Activated CD8-positive, alpha-beta T cell treated with anti-CD3 and anti-CD28 coated beads for 36 hours (primary cell): ENCODE measurements at places on chromosomes 16 and 17. TPM values are rescaled to one million over a fixed set of nuclear protein-coding genes. Genes with fewer than 3 reads are reported as not detected.

DNA sequence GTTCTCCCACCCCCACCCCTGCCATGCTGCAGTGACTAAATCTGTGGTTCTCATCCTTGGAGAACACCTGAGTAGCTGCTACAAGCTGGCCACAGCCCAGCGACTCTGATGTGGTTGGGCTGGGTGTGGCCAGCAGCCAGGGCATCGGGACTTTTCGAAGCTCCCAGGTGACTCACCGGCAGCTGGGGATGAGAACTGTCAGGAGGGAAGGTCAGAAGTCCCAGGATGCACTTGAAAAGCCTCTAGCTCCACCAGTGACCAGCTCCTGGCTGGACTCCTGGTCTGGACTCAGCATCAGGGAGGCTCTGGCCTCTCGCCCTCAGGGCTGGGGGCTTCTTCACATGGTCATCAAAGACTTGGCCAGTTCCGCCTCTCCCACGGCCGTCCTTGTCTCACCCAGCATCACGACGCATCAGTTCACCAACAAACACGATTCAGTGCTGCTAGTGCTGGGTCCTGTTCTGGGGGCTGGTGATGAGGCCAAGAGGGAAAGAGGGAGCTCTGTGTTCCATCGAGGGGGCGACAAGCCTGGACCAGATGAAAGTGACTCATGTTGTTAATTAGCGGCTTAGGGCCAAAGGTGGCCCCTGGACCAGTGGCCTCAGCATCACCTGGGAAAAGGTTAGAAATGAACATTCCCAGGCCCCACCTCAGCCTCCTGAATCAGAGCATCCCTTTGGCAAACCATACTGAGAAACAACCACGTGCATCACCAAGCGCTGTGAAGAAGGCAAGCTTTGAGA, 3.9 kb upstream of the C17orf99 start:
- H3K4me1 ChIP-seq: peaks cover 50% of the 10 kb centered on the region
- H3K36me3 ChIP-seq: peaks cover 31% of the 10 kb centered on the region
- H3K27me3 ChIP-seq: no peaks in the 10 kb centered on the region
- no peak overlapping the region for H3K27ac ChIP-seq
- DNase-seq: peak; percentile 22
- H3K4me3 ChIP-seq: no peak overlapping the region

DNA sequence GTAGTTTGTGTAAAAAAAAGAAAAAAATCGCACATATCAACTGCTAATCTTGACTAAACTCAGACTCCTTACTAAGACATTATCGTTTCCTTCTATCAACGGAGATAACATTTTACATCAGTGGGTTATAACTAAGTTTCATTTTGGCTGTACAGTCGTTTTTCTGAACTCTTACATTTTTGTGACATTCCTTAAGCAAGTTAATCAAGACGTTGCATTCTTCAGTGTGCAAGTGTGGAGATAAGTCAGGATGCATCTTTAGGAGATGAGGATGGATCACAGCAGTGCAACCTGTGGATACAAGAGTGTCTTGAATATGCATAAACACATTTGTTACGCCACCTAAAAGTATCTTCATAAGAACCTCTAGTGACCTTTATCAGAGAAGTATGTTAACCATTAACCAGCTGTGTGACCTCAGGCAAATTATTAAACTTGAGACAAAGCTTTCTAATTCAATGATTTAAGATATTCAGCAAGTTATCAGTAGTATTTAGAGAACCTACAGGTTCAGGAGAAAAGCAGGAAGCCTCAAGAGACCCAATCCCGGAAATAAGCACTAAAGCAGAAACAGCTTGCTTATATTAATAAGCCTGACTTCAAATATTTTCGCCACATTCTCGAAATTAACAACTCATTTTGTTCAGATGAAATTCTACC, 9.4 kb downstream of the CMC2 start:
- peaks cover 49% of the 10 kb centered on the region for H3K36me3 ChIP-seq
- peak overlapping the region; percentile 96 for H3K27ac ChIP-seq
- H3K27me3 ChIP-seq: no peaks in the 10 kb centered on the region
- H3K4me1 ChIP-seq: peaks cover 64% of the 10 kb centered on the region
- DNase-seq: no peak

DNA sequence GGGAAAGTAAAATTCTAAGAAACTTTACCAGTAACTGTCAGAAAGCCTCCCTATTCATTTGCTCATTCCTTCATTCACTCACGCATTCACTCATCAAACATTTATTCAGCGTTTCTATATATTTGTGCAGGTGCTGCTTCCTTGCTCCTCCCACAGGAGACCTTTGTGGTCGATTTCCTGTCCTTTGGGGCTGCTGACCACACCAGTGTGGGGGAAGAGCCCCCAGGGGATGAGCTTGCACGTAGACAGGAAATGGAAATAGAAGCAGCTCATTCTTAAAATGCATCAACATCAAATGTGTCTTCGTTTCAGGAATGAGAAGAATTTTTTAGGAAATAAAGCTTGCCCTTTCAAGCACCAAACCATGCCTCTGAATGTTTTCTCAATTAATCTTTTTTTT, 9.6 kb downstream of the PIK3R6 start:
- H3K27me3 ChIP-seq: no peaks in the 10 kb centered on the region
- no peaks in the 10 kb centered on the region for H3K36me3 ChIP-seq
- peak overlapping the region; percentile 47 for H3K4me3 ChIP-seq
- peaks cover 60% of the 10 kb centered on the region for H3K4me1 ChIP-seq
- peak; percentile 89 for DNase-seq

DNA sequence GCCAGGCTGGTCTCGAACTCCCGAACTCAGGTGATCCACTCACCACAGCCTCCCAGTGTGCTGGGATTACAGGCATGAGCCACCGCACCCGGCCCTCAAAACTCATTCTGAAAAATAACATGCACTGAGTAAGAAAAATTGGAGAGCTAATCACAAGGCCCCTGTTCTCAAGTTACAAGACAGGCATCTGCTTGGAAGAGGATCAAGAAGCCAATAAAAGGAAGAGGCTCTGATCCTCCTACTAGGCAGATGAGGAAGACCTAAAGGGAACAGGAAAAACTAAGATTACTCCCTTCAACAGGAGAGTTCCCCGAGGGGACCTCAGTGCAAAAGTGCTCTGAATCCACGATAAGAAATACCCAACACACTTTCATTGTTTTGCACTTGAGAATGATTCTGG, 18.4 kb downstream of the BLMH start:
- no peaks in the 10 kb centered on the region for H3K27me3 ChIP-seq
- peaks cover 58% of the 10 kb centered on the region for H3K36me3 ChIP-seq
- no peaks in the 10 kb centered on the region for H3K4me1 ChIP-seq
- no peak overlapping the region for H3K27ac ChIP-seq
- DNase-seq: no peak
- H3K4me3 ChIP-seq: no peak overlapping the region

DNA sequence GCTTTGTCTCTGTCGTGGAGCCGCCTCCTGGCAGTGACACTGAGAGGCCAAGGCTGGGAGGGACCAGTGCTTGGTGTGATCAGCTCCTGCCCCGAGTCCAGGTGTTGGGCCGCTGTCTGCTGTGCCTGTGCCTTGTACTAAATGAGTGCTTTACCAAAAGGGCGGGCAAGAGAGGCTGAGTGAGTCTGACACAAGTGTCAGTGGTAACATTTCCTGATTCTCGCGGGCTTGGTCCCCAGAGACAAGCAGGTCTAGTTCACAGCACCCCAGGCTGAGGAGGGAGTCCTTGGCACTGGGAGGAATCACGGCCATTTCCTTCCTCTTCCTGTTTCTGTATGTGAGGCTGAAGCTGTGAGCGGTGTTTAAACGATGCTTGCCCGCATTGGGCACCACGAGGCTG, 30.2 kb downstream of the PLD6 start:
- H3K4me3 ChIP-seq: no peak overlapping the region
- H3K4me1 ChIP-seq: peaks cover 56% of the 10 kb centered on the region
- peak overlapping the region; percentile 75 for H3K27ac ChIP-seq

DNA sequence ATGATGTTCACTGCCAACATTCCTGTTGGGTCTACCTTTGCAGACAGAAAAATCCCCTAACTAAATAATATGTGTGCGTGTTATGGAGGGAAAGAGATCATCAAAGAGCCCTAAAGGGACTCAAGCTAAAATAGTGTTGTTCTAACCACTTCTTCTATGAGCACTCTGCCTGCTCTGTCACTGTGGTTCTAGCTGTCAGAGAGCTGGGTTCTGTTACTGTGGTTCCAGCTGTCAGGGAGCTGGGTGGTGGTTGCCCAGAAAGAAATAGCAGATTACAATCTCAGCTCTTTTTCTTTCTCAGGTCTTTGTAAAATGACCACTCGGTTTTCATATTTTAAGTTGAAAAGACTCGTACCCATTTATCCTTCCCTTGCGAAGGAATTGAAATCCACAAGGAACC, 176.3 kb downstream of the HS3ST3A1 start:
- no peak overlapping the region for H3K27ac ChIP-seq
- no peaks in the 10 kb centered on the region for H3K36me3 ChIP-seq
- no peak for DNase-seq
- H3K4me3 ChIP-seq: no peak overlapping the region

DNA sequence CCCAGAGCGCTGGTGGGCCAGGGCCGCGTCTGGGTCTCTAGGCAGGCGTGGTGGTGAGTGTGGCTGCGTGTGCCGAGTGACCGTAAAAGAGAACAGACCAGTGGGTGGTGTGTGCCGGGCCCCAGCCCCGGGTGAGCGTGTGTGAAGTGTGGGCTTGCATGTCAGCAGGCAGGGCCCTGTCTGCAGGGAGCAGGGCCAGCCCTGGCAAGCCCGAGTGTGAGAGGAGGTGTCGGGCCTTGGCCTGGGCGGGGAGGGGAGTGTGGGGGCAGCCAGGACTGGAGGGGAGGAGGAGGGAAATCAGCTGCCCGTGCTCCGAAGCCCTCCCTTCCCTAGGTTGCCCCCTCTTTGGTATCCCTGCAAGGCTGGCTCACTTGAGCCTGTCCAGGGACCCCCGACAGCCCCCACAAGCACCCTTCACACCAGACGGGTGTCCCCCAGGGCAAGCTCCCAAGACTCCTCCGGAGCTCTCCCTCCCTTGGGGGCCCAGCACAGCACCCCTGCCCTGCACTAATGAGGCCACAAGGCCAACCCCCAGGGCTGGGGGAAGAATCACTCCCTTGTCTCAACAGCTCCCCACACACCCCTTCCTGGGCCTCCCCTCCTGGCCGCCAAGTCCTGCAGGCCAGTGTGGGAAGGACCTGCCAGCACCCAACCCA, 1.9 kb downstream of the USH1G start:
- no peaks in the 10 kb centered on the region for H3K36me3 ChIP-seq
- no peak overlapping the region for H3K4me3 ChIP-seq
- peaks cover 10% of the 10 kb centered on the region for H3K4me1 ChIP-seq
- no peak for DNase-seq
- no peak overlapping the region for H3K27ac ChIP-seq

- H3K36me3 ChIP-seq: no peaks in the 10 kb centered on the region
- H3K27me3 ChIP-seq: no peaks in the 10 kb centered on the region
- H3K4me3 ChIP-seq: no peak overlapping the region
- no peak for DNase-seq
- H3K27ac ChIP-seq: peak overlapping the region; percentile 53
Measured at GRCh38 chr17:77854759-77855745, 103.5 kb upstream of the TNRC6C start.

DNA sequence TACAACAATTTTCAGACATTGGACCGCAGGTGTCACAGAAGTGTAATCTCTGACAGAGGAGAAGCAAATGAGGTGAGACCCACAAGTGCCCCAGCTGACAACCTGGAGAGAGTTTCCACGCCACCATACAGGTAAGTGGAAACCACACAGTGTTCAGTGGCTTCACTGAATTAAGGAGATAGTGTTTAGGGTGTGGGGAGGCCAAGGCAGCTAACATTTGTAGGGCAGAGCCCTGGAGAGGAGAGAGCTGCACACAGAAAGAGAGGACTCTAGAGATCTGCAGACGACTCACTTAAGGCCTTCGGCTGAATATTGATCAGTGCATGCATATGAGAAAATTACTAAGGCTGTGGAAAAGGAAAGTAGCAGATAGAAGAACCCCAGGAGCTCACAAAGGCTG, 228.9 kb upstream of the TNRC6C start:
- H3K4me1 ChIP-seq: peaks cover 3% of the 10 kb centered on the region
- no peak overlapping the region for H3K4me3 ChIP-seq
- DNase-seq: no peak
- peaks cover 2% of the 10 kb centered on the region for H3K27me3 ChIP-seq
- H3K36me3 ChIP-seq: peaks cover 2% of the 10 kb centered on the region
- peak overlapping the region; percentile 17 for H3K27ac ChIP-seq

GRCh38 chr17:67531291-67531690, 154.2 kb downstream of the PITPNC1 start:
- no peak overlapping the region for H3K4me3 ChIP-seq
- no peaks in the 10 kb centered on the region for H3K27me3 ChIP-seq
- peak; percentile 17 for DNase-seq
- peaks cover 12% of the 10 kb centered on the region for H3K36me3 ChIP-seq

DNA sequence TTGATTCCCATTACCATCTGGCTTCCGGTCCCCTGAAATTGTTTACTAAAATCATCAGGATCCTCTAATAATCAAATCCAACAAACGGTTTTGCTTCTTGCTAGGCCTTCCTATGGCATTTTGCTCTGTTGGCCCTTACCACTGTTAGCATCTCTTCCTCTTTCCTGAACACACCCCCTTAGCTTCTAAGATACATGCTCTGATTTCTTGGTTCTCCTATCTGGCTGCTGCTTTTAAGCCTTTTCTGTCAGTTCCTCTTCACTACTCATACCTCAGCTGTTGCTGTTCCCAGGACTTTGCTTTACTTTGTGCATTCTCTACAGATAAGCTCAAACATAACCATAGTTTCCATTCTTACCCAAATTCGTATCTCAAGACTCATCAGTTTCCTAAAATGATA, 11.4 kb downstream of the CAPNS2 start:
- H3K4me3 ChIP-seq: no peak overlapping the region
- peaks cover 5% of the 10 kb centered on the region for H3K27me3 ChIP-seq
- no peak for DNase-seq
- H3K4me1 ChIP-seq: no peaks in the 10 kb centered on the region

DNA sequence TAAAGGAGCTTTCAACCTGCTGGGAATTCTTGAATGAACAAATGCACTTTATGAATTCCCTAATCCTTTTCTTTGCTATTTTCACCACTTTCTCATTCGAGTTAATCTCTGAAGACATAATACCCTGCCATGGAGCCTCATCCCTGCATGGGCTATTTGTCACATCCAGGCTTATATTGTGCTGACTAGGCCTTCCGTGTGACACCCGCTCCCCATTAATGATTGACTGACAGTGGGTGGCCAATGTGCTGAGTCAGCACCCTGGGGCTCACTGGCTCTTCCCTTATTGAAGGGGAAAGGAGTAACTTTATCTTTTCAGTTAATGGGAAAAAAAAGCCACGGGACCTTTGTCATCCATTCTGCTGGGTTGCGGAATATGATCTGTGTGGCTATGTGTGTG, 1024.8 kb upstream of the EEF2KMT start:
- no peak overlapping the region for H3K4me3 ChIP-seq
- no peak for DNase-seq
- H3K4me1 ChIP-seq: no peaks in the 10 kb centered on the region
- H3K27me3 ChIP-seq: no peaks in the 10 kb centered on the region
- no peaks in the 10 kb centered on the region for H3K36me3 ChIP-seq

Gene RPL27
- 1,647 TPM for total RNA-seq

Gene TBC1D28
- not detected for total RNA-seq

Gene C16orf89
- not detected for total RNA-seq
